Stimulated activated CD8-positive, alpha-beta memory T cell treated with anti-CD3 and anti-CD28 coated beads, Interleukin-4, amount 100 ng/mL, for 1 hour (primary cell): ENCODE measurements at places on chromosomes 7 and 10.

DNA sequence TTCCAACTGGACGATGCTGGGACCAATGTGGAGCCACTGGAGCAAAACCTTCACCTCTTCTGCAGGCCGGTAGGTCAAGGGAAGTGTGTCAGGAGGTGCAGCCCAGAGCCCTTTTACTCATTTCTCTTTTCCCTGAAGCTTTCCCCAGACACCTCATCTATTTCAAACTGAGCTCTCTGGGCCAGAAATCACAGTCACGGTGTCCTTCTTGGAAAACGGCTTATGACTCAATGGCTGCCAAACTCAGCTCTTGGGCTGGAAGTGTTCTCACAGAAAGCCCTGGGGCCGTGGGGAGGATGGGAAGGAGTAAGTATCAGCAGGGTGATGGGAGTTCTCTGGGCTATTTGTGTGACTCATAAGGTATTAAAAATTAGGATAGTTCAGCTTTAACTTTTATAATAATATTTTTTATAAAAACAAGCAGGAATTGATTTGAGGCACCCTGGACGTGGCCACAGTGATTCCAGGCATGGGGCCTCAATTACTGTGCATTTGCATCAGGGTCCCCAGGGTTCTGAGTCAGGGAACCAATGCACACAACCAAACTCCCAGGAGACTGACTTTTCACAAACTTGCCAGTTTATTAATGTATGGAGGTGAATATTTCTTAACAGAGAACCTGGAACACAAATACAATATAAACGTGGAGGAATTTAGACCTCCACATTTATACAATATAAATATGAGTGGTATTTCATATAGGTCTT lies 187.4 kb upstream of the TMEM72 start:
- DNase-seq = no peak

DNA sequence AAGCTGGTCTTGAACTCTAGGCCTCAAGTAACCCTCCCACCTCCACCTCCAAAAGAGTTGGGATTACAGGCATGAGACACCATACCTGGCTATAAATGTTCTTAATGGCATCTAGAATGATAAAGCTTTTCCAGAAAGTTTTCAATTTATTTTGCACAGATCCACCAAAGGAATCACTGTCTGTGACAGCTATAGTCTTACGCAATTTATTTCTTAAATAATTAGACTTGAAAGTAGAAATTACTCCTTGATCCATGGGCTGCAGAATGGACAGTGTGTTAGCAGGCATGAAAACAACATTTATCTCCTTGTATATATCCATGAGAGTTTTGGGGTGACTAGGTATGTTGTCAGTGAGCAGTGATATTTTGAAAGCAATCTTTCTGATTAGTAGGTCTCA lies 33.8 kb downstream of the GALNT11 start:
- DNase-seq = no peak

DNA sequence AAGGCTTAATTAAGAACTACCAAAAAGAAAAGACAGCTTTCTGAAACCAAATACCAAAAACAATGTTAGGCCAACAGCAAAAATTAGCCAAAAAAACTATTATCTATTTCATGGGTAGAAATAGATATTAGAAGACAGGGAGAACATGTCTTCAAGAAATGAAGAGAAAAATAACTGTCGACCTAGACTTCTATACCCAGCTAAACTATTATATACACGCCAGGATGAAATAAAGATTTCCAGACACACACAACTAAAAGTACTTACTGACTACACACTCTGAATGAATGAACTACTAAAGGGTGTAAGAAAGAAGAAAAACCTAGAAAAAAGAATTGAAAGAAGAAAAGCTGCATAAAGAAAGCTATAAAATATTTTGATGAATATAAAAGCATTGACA lies 11.5 kb upstream of the CDHR3 start:
- DNase-seq = no peak

DNA sequence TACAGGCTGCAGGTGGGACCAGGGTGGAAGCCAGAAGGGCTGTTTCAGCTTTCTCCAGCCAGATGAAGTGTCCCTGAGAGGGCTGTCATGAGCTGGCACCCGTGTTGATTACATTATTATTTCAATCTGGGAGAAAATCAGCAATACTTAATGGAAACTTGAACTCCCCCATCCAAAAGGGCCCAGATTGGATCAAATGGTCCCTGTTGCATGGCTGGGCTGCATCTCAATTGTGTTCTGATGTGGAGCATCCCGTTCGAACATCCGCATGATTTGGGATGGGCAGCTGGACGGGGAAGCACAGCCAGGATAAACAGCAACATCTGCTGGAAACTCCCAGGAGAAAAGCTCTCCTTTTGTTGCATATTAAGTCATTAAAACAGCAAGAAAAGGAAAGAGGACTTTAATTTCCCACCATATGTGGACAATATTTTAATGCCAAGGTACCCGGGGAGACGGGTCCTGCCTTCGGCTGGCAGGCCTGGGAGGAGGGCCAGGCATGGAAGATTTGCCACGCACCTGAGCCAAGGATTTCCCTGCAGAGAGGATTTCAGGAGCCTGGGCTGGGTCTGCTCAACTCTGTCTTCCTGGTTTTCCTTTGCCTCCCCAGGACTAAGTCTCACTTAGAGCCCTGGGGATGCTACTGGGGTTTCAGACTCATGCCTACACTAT lies 52.4 kb downstream of the NPTX2 start:
- no peak for DNase-seq

- DNase-seq = no peak
Observed at GRCh38 chr10:6171881-6172695, 30.6 kb upstream of the PFKFB3 start.

GRCh38 chr7:133361806-133362205 lies 108.9 kb downstream of the EXOC4 start:
- no peak for DNase-seq

DNA sequence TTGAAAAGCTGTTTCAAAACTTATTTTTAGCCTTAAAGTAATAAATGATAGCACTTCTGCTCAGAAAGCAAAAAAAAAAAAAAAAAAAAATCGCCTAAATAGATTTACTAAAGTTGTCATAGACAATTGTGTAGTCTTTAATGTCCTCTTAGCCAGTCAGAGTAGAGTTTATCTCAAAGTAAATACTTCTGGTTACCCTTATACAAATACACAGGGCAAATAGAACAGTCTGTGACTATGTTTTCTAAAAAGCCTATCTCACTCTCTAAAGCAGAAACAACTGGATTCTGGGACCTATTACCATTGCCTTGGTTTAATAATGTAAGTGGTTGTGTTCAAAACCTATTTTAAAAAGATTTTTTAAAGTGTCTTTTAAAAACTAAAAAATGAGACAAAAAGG lies 156.2 kb upstream of the THSD7A start:
- DNase-seq = no peak

- DNase-seq = no peak
Observed at GRCh38 chr7:102190776-102191350, 95.8 kb upstream of the SH2B2 start.

GRCh38 chr10:86661161-86662025 lies 6.9 kb upstream of the LDB3 start:
- DNase-seq = no peak

DNA sequence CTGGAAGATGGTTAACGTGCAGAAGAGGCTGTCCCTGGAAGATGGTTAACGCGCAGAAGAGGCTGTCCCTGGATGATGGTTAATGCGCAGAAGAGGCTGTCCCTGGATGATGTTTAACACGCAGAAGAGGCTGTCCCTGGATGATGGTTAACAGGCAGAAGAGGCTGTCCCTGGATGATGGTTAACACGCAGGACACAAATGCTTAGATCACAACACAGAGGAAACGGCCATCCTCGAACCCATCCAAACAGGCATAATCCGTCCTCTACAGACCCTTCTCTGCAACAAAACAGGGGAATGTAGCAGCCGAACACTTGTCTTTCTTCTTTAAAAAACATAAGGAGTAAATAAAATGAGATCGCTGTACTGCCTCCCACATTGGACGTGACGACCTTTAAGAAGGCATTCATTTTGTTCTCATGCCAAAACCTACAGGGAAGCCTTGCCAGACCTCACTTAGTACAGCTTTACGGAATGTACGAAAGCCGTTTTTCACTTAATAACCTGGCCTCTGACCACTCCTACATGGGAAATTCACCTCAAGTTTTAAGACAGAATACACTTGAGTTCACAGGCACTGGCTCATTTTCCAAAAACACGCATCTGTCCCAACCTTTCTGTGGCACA lies 245.2 kb downstream of the ZMYND11 start:
- no peak for DNase-seq

DNA sequence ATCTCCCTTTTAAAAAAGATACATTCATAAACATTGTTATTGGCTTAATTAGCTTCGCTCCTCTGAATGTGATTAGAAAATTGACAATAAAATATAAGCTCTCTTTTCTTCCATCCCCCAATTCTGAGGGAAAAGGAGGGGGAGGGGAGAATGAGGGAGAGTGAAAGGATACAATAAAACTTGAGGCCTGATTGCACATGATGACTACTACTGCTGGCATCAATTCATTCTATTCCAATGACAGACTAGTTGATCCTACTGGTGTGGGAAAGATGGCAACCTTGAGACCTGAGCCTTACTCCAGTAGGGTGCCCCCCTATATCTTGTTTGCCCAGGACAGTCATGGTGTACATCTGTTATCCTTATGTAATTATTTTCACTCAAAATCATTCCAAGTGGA lies 4.5 kb upstream of the IQUB start:
- DNase-seq = no peak

GRCh38 chr10:97519342-97519741 lies 20.6 kb downstream of the UBTD1 start:
- no peak for DNase-seq

GRCh38 chr7:94355454-94355853 lies 39.2 kb upstream of the COL1A2 start:
- no peak for DNase-seq

GRCh38 chr7:7118822-7119221 lies 63.5 kb upstream of the C1GALT1 start:
- DNase-seq = no peak

DNA sequence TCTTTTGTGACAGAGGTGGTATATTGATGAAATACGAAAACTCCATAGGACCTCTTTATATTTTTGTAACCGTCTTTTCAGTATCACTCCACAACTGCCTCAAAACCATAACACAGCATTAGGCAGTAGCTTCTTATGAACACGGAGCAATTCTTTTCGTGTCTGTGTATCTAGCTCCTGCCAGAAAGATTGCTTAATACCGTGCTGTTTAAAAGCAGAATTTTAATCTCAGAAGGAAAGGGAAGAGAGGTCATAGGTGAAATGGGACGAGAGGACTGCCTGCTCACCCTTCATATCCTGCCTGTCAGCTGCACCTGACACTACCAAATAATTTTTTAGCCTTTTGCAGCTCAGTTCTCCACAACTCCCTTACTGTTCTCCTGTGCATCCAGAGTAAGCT lies 200.7 kb downstream of the DNAH11 start:
- no peak for DNase-seq

DNA sequence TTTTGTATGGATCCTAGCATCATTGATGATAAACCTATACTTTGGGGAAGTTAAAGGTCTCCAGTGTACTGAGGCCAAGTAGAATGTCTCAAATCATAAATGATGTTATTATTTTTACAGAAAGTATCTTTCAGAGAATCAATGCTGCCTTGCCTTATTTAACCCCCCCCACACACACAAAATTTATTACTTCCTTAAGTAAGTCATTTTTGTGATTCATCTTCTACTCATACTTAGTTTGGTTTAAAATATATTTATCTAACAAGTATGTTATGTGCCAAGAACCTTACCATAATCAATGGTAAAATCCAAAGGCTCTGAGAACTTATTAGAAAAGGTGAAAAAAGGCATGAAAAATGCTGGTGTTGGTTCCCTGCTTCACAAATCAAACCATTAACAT lies 18.8 kb upstream of the CLDN12 start:
- DNase-seq = no peak

- DNase-seq = no peak
Observed at GRCh38 chr7:81516898-81517297, 252.9 kb downstream of the HGF start.

DNA sequence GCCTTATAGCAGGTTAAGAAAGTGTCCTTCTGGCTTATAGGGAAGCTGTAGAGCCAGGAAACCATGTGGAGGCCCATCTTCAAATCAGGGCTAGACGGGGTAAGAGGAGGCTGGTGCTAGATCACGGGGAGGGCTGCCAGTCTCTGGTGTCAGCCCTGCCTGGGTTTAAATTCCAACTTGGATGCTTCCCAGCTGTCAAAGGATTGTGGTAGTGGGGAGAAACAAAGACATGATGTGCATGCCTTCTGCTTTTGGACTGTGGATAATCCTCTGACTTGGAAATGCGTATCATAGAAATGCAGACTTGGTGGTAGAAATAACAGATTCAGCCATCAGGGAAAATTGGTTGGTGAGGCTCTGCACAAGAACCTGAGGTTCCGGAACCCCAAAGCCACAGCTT lies 325.6 kb downstream of the PHTF2 start:
- no peak for DNase-seq

DNA sequence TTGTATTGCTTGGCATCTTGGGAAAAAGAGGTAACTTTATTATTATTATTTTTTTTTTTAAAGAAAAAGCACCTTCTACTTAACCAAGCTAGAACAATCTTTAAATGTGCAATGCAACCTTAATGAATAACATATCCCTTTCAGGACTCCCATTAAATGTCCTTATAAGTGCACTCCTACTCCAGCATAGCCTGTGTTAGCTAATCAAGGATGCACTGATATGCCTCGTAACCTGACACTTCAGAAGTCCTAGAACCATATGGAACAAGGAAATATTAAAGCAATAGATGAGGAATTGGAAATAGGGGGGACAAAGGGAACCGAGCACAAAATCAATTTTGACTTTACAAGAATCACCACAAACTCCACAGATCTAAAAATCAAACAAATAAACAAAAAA lies 522.4 kb downstream of the PARD3 start:
- no peak for DNase-seq

DNA sequence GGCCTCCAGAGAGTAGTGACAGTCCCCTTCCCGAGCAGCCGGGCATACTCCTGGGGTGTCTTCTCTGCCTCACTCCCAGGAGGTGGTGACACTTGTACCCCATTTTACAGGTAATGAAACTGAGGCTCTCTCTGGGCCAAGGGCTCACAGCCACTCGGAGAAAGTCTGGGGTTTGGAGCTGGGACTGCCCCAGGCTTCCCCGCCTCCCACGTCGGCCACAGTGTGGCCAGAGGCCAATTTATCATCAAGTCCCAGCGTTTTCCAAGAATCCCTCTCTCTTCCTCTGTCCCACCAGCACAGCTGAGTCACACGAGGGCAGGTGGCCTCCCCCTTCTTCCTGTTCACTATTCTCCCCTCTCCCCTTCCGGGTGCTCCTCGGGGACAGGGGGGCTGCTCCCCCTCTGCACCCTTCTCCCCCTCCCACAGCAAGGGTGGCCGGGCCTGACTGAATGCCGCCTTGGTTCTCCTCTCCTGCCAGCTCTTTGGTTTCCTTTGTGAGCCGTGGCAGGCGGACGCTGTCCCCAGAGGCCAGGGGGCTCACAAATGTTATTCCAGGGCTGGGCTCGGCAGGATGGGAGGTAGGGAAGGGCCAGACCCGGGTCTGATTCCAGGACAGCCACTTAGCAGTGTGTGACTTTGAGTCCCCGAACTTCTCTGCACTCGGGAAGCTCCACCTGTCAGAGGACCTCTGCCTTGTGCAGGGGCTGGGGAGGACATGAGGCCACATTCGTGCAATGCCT lies 17.7 kb downstream of the CLIP2 start:
- no peak for DNase-seq
